COR-L47 (cell line): ENCODE measurements at places on chromosomes 7 and 10.

- no peak for DNase-seq
Observed at GRCh38 chr7:129875745-129876411, 76.9 kb downstream of the UBE2H start.

GRCh38 chr10:116536810-116537209 is 8.9 kb upstream of the PNLIP start:
- DNase-seq: no peak

DNA sequence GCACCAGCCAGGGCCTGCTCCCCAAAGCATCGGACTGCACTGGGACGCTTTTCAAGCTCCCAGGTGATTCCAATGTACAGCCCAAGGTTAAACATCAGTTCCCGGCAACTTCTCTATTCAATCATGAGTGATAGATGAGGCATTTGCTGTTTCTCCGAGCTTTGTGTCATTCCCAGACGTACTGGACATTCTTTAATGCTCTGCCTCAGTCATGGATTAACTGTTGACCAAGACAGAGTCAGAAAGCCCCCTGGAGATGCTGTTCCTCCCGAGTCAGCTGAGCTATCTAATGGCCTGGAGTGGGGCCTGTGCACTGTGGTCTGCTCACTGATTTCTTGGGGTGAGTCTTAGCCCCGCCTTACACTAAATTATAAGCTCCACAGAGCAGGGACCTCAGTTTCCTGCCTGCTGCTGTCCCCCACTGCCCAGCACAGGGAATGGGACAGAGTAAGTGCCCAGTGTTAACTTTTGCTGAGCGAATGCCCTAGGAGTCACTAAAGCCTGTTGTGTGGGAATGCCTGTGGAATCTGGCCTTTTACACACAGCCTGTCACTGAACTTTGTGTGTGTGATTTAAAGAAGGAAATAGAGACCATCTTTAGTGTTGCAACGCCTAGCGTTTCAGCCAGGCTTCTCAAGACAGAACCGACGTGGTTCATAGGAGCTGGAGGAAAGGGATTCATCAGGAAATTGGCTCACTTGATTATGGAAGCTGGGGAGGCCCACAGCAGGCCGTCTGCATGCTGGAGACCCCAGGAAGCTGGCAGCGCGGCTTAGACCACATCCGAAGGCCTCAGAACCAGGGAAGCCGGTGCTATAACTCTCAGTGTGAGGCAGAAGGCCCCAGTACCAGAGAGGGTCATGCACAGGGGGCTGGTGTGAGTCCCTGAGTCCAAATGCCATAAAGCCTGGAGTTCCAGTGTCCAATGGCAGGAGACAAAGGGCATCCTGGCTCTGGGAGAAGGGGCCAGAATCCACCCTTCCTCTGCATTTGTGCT is 29.3 kb upstream of the RNF32 start:
- no peak for DNase-seq

DNA sequence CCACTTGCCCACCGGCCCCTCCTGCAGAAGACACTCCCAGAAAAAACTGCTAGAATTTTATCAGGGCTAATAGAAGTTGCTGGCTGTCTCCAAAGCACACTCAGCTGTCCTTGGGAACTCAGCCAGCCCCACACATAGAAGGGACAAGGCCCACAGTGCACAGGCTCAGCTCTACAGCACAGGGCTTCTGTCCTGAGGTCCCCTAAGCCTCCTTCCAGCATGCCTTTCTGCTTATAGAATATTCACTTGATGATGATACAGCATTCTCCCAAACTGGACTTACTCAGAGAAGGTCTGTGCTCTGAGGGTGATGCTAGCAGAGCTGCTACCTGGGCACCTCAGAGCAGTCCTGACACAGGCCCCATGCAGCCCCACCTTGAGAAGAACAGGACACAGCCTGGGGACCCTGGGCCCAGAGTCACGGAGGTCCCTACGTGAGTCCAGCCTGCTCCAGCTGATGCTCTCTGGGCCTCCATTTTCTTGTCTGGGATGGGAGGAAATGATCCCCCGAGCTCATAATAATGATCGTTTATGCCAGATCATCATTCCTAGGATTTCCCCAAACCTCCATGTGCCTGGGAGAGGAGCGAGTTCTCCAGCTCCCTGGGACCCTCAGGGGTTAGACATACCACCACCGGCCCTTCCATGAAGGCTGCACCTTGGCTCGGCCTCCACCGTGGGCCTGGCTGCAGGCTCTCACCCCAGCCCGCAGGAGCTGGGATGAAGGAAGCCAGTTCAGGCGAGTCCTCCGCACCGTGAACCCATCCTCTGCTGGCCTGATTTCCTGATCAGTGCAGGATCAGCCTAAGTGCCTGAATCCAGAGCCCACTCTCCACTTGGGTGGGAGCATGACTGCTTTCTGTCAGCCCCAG is 145.6 kb downstream of the ZNF248 start:
- DNase-seq: no peak

DNA sequence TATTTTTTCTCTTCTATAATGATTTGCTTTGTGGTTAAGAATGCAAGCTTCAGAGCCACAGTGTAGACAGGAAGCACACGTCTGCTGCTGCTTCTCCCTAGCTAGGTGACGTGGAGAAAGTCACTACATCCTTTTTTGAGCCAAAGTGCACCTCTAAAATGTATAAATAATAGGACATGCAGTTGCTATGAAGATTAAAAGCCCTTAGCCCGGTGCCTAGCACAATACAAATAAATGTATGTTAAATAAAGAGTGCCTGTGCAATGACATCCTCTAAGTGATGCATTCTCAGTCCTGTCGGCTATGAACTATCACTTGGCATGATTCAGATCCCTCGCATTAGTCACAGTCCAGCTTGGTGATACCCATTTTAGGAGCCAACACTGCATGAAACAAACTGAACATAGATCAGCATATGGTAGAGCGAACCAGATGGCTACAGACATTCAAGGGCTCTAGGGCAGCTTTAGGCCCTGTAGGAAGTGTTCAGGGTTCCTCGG is 4.8 kb upstream of the TRDMT1 start:
- DNase-seq: no peak

GRCh38 chr10:61478621-61479312 is 25.6 kb upstream of the TMEM26 start:
- no peak for DNase-seq
